AML-193 (cell line): ENCODE measurements at places on chromosomes 3 and 15.
A peak's percentile ranks its signal among the peaks of the same experiment; 100 is the strongest.

DNA sequence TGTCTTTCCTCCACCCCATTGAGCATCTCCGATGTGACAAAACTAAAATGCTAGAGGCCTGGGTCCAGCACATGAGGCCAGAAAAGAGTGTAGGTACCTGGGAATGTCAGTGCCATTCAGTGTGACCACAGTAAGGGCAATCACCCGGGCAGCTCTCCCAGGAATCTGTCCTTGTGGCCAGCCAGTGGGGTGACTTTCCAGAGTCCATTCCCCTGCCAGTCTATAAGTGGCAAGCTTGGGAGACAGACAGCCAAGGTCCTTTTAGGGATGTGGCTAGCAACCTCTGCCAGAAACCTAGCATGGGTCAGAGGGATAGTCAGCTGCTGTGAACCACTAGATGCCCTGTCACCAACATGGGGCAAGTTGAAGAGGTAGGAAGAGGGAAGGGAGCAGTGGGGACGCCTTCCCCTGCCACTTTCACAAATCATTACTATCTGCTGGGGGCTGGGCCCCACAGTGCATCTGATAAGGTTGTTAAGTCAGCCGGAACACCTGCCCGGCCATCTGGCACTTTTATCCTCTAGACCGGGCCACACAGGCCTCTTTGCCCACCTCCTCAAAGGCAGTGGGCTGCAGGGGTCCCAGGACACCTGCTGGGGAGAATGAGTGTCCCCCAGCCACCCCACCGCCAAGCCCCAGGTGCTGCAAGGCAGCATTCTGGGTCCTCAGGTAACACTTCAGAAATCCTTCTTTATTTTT, 24.8 kb upstream of the DET1 start:
- DNase-seq: no peak

- DNase-seq: no peak
These were observed 559 bp downstream of the SENP5 start for GRCh38 chr3:196868297-196868661.

DNA sequence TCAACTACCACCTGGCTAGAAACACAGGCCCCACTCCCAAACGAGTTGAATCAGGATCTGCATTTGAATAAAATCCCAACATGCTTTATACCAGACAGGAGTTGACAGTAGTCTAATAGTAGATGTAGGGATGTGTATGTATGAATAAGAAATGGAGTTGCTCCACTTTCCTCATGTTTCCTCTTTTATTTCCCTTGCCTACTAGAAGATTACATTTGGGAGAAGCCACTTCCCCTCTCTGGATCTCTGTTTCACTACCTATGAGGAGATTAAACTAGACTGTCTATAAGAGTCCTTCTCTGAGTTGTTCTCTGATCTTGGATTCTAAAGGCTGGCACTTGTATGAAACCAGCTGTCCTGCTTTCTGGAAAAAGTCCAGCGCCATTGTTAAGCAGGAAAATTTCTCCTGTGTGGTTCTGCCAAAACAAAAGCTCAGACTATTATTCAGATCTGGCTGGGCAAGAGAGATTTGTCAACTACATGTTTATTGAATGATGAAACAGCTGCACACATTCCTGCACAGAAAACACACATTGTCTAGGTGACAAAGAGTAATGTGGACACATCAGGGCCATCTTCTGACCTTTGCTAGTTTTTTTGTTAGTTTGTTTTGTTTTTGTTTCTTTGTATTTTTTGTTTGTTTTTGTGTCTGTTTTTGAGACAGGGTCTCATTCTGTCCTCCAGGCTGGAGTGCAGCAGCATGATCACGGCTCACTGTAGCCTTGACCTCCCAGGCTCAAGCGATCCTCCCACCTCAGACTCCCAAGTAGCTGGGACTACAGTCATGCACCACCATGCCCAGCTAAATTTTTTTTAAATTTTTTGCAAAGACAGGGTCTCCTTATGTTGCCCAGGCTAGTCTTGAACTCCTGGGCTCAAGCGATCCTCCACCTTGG, 29.9 kb downstream of the ACP3 start:
- peak; percentile 17 for DNase-seq

GRCh38 chr3:147518465-147518864, 109.3 kb downstream of the ZIC1 start:
- no peak for DNase-seq

- DNase-seq: no peak
These were observed 6.2 kb downstream of the MELTF start for GRCh38 chr3:197023241-197023997.

DNA sequence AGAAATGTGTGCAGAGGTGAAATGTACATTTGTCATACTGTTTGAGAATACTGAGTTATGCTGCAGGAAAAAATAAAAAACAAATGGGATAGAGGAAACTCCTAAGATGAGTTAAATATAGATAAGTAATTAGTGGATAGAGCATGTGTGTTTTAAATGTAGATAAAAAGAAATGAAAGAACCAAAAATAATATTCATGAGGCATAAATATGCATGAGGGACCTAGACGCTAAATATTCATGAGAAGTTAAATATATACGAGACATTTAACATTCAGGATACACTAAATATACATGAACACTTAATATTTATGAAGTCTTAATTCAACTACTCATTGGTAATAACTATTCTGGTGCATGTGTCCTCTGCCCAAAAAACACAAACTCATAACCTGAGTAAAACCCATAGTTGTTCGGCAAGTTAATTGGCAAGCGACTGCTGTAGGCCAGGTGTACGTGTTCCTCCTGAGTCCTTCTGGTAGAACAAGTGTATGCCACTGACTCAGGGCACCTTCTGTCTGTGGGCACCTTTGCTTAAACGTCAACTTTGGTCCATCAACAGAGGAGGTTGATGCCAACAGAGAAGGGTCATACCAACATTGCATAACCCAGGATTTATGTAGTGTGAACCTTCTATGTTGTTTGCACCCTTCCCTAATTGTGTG, 24.5 kb upstream of the DENND6A start:
- DNase-seq: no peak

- DNase-seq: no peak
These were observed 4.8 kb upstream of the TCF12 start for GRCh38 chr15:56913670-56914069.

DNA sequence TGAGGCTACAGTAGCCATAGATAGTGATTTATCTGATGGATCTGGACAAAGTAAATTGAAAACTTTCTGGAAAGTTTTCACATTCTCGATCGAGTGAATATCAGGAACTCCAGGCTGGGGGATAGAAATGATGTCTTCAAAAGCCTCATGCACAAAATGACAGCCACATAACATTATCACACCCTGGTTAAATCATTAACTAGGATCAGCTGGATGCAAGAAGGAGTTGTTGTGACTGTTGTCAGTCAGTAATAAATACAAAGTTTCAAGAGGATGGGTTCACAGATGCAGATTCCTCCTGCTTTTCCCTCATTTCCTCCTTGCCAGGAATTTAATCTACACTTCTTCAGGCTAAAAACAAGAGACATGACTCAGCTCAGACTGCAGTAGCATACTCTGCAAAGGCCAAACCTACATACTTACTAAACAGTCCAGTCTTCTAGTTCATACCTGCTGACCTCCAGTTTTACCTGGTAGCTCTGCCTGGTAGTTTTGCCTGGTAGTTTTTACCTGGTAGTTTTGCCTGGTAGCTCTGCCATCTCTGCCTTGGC, 40.9 kb downstream of the C2CD4A start:
- DNase-seq: no peak

DNA sequence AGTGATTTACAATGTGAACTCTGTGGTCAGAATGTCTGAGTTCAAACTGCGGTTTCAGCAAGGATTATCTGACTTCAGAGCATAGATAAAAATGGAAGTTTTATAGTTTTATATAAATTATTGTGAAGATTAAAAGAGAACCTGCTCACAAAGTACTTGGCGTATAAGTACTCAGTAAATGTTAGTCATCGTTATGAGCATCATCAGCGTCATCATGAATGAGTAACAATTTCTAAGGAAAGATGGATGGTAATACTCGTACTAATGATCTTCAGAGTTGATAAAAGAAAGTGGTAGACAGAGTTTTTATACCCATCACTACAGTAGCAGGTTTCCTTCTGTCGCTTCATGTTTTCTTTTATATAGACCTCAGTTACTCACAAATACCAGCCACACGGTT, 341.8 kb downstream of the RAP2B start:
- DNase-seq: no peak

DNA sequence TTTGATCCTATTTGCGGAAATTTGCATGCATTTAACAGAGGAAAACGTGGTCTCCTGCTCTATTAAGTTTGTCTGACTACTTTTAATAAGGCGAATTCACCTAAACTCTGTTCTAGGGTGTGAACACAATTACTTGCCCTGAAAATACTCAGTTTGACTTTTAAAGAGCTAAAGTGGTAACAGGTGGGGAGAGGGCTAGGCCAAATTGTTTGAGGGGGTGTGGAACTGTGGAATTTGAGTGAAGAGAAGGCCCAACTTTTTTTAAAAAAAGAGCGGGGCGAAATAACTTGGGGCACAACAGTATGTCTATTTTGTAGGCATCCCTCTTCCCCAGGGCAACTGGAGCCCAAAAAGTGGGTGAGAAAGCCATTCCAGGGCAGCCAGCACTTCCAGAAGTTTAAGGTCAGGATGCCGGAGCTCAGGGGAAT, 580 bp upstream of the FXR1 start:
- no peak for DNase-seq

DNA sequence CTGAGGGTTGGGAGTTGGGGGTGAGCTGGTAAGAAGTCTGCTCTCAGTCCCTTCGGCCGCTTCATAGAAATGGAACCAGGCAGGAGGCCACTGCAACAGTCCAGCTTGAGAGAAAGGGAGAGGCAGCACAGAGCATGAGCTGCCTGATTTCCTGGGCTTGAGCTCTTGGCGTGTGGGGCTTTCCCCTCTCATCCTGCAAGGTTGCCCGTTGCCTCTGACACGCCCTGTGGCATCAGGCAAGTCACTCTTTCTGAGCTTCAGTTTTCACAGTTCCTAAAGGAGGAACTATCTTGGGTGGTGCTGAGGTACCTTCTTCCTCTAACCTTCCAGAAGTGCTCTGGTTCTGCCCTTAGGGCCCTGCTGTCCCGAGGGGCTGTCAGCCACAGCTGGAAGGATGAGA, 4.9 kb downstream of the MESP2 start:
- no peak for DNase-seq

- DNase-seq: no peak
These were observed 51.9 kb downstream of the RASA2 start for GRCh38 chr3:141538568-141539240.

DNA sequence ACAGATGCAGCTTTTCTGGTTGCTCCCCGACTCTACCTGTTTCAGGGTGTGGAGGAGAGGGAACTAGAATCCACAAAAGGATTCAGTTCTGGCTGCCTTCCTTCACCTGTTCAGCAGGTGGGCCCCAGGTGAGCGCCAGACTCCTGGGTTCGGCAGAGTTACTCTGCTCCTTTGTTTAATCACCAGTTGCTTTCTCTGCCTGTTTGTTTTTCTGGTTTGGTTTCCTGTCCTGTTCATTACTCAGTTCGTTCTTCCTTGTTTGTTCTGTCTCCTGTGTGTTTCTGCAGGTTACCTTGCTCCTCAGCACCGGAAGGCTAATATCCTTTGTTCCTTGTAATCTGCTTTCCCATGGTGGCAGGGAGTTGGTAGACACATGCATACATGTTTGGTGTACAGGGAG, 508.5 kb upstream of the ATP11B start:
- no peak for DNase-seq

DNA sequence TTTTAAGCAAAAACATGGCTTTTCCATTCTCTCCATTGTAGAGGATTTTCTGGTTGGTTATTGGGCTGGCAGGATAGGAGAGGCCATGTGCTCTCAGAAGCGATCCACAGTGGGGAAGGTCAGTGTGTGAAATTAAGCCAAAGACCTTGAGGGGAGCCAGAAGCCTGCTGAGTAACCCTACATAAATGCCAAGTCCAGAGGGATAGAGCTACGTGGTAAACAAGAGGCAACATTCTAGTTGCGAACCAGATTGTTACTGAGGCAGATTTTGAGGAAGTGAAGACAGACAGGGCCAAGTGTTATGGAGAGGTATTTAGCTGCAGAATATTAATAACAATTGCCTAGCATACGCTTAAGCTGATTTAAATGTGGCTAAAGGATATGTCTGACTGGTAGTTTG, 592.8 kb upstream of the GBE1 start:
- no peak for DNase-seq

GRCh38 chr15:57427367-57427821, 51.1 kb downstream of the CGNL1 start:
- no peak for DNase-seq

DNA sequence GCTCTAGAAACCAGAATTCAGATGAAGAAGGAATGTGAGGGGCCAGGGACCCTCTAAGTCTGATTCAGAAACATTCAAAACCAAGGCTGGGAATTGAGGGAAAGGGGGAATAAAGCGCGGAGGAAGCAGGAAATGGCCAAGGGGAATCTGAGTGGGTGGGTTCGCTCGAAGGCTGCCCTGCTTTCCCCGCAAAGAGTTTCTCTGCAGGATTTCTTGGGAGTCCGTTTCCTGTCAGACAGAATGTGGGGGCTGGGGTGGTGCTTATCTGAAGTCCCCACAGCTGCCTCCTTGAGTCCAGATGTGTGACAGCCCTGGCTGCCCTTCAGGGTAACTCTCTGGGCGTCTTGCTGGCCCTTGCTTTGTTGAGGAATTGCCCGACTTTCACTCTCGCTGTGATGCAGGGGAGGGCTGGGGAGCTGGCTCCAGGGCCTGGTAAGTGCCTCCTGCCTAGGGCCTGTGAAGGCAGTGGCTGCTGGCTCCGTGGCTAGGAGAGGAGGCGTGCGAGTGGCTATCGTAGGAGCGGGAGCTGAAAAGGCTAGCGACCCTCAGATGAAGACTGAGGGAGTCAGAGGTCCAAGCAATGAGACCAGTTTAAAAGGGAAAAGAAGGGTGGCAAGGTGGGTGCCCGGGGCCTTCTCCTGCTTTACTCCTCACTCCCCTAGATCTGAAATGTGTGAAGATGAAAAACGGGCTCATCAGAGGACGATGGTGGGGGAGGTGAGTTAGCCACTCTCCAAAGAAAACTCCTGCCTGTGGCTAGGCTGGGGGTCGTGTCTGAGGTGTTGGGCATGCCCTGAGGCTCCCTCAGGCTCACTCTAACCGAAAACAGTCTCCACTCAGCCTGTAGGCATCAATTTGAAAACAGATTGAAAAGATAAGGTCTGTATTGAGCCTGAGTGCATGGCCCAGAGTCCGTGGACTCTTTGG, 143.9 kb upstream of the UMPS start:
- DNase-seq: no peak

GRCh38 chr3:192802957-192803899, 75.9 kb upstream of the FGF12 start:
- DNase-seq: peak; percentile 55

GRCh38 chr3:127525373-127525772, 65.2 kb downstream of the TPRA1 start:
- no peak for DNase-seq
